ENCODE measurements at places on chromosomes 7 and 10.

- no peak for DNase-seq
These were observed 32.4 kb downstream of the TMEM243 start for GRCh38 chr7:87187120-87187519.

- DNase-seq = no peak
These were observed 11.1 kb upstream of the RET start for GRCh38 chr10:43065761-43066160.

- DNase-seq = no peak
These were observed 15.9 kb downstream of the SKIDA1 start for GRCh38 chr10:21509341-21510240.

GRCh38 chr10:33861016-33861704, 526.7 kb upstream of the NRP1 start:
- no peak for DNase-seq

GRCh38 chr7:47771336-47771989, 176.8 kb downstream of the PKD1L1 start:
- no peak for DNase-seq

- DNase-seq = no peak
These were observed 27.3 kb downstream of the HERC4 start for GRCh38 chr10:68047554-68048327.

GRCh38 chr7:28116041-28116440, 64.6 kb downstream of the JAZF1 start:
- DNase-seq = no peak

DNA sequence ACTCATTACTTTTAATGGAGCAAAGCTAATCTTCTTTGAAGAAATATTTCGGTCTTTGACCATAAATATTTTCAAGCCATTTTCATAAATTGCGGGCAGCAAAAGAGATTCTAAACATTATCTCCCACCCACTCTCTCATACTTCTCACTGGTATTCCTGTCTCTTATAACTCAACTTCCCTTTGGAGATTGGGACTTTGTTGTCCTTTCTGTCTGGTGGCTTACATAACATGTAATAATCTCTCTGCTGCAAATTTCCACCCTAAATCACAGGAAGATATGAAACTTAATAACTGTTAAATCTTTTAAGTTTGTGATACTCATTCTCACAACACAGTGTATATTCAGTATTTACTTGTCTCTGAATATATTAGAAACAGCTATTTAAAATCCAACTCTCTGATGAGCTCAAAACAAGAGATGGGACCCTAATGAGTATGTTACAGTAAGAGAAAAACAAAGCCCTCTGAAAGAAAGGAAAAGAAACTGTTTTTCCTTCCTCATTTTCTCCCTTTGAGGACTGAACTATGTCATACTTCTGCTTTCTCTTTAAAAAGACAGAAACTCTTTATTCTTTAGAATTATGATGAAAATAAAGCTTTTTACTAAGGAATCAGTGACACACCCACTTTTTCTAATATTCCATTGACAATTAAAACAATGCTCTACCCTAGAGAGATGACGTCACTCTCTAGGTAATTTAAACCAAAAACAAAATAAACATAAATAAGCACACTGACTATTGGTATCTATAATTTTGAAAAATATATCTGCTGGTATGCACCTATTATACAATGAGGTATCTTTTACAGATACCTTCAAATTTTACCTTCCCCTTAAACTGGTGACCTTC, 14.7 kb downstream of the CALCR start:
- DNase-seq = no peak

GRCh38 chr7:16649196-16649595, 3.2 kb downstream of the BZW2 start:
- DNase-seq = no peak

GRCh38 chr7:108247614-108248013, 117.5 kb upstream of the LAMB4 start:
- DNase-seq = no peak

DNA sequence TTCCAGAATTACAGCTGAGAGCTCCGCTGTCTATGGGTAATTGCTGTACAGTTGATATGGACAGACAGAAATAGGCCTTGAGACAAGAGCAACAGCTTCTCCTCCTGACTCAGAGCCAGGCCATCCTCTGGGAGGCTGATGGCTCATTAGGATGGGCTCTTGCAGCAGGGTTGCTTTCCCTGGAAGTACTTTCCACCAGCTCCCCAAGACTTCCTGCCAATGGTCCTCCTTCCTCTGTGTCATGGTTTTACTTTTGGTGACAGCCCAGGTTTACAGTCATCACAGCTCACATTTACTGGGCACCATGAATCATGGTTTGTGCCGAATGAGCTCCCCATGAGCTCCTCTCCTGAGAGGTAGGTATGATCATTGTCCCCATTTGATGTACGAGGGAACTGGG, 131.8 kb downstream of the HECW1 start:
- no peak for DNase-seq

DNA sequence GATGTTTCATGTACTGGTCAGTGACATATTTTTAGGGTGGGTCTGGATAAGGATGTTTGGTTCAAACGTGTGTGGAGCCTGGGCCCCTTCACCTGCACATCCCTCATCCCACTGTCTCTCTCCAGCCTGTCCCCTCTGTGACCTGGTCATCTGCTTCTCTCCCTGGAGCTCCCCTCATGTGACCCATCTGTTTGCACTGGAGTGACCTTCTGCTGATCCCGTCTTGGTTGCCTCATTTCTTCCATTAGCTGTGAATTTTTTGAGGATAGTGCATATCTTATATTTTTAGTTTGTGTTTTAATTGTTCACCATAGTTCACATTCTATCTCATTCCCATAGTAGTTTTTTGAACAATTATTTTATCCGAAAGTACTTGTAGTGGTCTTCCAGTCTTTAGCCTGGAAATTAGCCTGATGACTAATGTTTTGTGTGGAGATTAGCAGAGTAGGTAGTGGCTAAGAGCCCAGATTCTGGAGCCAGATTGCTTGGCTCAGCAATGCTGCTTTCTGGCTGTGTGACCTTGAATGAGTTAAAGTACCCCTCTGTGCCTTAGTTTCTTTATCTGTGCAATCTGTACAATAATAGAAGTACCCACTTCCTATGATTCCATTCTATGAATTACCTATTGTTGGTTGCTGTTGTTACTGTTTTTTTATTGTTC, 224.5 kb downstream of the LRMDA start:
- DNase-seq = no peak

DNA sequence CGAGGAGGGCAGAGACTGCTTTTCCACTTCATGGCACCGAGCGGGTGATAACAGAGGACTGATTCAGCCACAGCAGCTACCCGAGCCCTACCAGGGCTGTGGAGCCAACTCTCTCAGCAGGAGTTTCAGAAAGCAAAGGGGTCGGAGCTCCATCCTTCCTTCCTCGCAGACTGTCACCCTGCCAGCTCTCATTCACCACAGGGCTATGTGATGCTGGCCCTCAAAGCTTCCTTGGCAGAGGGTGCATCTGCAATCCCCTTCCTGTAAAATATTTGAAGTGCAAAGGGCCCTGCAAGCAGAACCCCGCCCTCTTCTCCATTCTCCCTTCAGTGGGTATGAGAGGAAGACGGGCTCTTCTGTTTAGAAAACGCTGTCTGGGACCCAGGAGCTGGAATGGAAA, 105.3 kb upstream of the LYZL2 start:
- no peak for DNase-seq

DNA sequence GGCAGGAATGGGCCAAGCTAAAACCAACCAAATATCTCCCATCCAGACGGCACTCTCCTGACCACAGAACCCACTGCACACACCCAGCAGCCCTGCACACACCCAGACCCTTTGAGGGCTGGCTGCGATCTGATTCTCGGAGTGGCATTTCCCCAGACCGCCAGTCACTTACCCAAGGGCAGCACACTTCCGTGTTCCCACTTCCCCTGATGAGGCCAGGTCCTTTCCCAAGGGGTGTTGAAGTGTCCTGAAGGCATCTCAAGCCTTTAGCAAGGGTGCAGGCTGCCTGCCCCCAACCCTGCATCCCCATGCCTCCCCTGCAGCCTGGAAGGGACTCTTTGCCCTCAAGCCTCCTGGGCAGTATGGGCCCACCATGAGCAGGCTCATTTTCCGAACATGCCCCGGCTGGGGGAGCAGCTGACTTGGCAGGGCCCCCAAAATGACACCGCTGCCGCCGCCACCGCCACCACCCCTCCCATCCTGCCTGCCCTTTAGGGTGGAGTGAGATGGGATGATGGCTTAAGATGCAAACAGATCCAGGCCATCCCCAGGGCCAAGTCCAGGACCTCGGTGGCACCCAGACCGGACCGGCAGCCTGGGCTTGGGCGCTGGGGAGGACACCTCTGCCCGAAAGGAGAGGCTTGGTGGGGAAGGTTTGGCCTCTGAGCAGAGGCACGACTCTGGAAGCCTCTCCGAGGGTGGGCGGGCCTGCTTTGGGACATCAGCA, 159.8 kb downstream of the NRF1 start:
- DNase-seq = no peak

DNA sequence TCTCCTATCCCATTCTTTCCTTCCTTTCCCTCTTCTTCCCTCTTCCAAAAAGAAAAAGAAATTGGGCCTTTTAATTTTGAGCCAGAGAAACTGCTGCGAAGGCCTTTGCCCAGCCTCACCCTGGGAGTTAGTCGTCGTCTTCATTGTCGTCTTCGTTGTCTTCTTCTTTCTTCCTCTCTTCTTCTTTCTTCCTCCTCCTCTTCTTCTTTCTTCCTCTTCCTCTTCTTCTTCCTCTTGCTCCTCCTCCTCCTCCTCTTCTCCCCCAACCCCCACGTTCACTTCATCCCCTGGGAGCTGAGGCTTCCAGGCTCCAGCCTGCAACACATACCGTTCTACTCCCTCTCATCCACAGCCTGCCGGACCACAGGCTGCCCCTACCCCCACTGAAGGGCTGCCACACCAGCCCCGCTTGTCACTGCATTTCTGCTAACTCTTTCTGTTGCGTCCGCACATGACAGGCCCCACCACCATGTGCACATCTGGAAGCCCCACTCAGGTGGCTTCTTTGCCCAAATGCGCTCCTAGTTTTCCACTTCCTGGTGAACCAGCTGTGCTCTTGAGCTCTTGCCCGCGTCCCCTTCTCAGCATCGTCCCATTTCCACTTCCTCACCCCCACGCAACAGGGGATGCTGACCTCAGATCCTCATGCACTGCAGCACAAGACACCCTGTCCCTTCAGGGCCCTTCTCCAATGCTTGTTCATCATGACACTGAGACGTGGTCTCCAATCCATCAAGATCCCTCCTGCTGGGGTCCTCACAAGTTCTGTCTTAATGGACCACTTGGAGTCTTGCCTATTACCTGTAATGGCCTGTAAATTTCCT, 94.9 kb upstream of the SH2B2 start:
- DNase-seq = no peak

DNA sequence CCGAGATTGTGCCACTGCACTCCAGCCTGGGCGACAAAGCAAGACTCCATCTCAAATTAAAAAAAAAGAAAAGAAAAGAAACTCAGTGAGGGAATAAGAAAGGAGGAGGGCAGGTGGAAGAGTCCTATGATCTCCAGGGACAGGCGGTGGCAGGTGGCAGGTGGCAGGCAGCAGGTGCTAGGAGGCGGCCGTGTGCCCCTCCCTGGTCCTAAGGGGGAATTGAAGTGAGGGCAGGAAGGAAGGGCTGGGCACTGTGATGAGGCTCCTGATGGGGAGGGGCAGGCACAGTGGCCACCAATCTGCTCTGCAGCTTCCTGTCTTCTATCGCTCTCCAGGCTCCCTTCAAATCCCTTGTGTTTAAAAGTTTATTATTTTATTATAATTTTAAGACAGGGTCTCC, 41.2 kb upstream of the UBE3C start:
- no peak for DNase-seq

- DNase-seq = peak; percentile 85
These were observed at the start of gene EBF3 for GRCh38 chr10:129963641-129964501. EBF3 (minus strand) TSS chr10:129964274; CDS start chr10:129963768, 506 bp downstream.

- no peak for DNase-seq
These were observed 46.5 kb downstream of the COL17A1 start for GRCh38 chr10:104038958-104039752.

DNA sequence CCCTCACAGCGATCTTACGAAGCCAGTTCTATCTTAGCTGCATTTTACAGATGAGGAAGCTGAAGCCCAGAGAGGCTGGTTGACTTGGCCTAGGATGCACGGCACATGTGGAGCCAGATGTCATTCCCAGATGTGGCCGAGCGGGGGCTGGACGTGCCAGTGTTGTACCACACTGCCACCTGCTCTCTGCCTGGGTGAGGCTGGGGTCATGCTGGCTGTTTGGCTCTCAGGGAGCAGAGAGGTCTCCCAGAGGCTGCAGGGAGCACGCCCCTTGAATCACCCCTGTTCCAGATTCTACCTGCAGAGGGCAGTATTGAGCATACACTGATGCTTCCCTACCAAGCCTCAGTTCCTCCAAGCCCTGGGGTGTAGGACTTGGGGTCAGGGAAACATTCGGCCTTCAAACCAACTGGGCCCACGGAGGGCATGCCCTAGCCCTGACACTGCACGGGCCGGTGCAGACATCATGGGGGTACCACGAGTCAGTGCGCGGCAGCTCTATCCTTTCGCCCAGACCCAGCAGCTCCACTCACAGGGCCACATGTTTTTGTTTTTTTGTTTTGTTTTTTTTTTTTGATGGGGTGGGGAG, 3.8 kb upstream of the GTF2IRD1 start:
- DNase-seq = peak; percentile 80

DNA sequence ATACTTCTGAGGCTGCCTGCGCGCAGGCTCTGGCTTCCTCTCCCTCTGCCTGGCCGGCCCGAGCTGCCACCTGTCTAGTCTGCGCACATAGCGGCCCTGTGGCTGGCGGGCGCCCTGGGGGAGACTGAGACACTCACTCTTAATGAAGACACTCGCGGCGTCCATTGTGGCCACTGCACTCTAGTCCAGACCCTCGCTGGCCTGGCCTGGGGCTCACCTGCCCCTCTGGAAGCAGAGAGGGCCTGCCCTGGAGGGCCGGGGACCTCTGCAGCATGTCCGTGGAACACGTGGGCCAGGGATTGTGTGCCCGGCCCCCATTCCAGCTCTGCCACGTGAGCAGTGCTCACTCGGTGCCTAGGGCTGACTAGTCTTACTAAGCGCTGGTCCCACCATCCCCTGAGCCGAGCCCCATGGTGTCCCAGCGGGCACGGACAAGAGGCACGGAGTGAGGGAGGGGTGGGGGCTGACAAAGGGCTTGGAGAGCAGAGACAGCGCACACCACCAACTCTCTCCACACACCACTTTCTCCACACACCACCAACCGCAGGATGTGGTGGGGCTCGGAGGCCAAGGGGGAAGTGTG, 149.3 kb downstream of the ELFN1 start:
- DNase-seq = no peak

GRCh38 chr10:124573726-124574455, 112.3 kb downstream of the LHPP start:
- DNase-seq = no peak

DNA sequence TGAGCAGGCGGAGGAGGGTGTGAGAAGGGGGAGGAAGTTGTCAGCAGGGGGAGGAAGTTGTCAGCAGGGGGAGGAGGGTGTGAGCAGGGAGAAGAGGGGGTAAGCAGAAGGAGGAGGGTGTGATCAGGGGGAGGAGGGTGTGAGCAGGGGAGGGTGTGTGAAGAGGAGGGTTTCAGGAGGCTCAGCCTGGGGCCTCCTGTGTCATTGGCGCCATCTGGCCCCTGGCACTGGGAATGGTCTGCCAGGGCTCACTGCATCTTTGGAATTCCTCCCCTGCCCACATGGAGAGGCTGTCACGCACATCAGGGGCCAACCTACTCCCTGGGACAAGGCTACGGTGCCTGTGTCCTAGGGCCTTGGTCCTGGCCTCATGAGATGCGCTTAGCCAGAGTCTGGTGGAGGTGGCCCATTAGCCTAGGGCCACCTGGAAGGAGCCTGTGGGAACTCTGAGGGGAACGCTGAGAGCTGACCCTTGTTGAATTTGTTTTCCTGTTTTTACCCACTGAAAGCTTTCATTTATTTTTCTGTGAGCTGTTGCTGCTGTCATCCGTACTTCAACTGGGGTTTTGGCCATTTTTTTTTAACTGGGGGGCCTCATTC, 18.0 kb downstream of the CAMK2B start:
- DNase-seq = peak; percentile 84
